ENCODE measurements at places on chromosomes 5 and 9.

- DNase-seq: no peak
These were observed 55.4 kb upstream of the CTNNA1 start for GRCh38 chr5:138697720-138698360.

DNA sequence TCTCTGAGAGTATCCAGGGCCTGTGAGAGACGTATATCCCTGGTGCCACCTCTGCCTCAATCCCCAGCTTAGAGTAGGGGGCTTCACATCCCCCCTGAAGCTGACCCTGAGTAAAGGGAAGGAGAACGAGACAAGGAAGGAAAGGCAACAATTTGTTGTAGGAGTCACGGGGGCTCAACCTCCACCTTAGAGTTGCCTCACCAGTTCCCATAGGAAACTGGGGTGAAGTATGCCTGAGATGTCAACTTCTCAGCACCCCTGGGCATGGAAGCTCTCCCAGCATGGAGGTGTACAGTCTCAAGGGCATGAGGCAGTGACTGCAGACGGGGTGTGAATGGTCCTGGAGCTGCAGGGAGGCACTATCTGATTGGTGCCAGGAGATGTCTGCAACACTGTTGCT, 53.6 kb downstream of the S1PR3 start:
- DNase-seq: no peak

GRCh38 chr5:142439207-142439860, 114.5 kb upstream of the SPRY4 start:
- no peak for DNase-seq

GRCh38 chr9:137924169-137924568, 46.6 kb downstream of the CACNA1B start:
- no peak for DNase-seq

GRCh38 chr9:103798620-103799019, 295.5 kb upstream of the SMC2 start:
- peak; percentile 36 for DNase-seq

DNA sequence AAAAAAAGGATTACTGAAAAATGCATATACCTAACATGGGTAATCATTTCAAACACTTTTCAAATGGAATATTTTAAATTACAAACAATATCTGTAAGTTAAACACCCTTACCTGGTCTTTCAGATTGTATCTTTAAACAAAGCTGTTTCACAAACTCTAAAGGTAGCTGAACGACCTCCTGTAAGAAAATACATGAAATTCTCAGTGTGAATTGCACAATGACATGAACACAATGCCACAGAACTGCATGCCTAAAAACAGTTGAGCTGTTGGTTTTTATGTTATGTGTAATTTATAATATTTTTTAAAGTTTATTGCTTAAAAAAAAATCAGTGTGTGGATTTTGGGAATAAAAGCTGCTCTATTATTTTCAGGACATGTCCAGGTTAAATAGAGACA, 17.5 kb downstream of the IPPK start:
- no peak for DNase-seq

- no peak for DNase-seq
These were observed 1.7 kb downstream of the LAMC3 start for GRCh38 chr9:131010482-131011273.

DNA sequence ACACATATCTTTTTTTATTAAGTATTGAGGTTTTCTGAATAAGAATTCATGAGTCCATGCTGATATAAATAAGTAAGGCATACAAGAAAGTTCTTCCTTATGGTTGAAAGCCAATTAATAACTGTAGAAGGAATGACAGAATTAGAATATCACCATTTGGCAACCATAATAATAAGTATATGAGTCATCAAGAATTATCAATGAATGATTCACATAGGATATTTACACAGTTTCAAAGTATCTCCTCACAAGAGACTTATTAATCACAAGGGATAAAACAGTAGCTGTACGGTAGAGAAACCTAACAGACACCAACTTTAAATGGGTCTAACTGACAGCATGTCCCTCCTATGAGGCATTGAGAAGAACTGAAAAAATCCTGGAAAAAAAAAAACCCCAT, 161.6 kb downstream of the NR3C1 start:
- DNase-seq: no peak

DNA sequence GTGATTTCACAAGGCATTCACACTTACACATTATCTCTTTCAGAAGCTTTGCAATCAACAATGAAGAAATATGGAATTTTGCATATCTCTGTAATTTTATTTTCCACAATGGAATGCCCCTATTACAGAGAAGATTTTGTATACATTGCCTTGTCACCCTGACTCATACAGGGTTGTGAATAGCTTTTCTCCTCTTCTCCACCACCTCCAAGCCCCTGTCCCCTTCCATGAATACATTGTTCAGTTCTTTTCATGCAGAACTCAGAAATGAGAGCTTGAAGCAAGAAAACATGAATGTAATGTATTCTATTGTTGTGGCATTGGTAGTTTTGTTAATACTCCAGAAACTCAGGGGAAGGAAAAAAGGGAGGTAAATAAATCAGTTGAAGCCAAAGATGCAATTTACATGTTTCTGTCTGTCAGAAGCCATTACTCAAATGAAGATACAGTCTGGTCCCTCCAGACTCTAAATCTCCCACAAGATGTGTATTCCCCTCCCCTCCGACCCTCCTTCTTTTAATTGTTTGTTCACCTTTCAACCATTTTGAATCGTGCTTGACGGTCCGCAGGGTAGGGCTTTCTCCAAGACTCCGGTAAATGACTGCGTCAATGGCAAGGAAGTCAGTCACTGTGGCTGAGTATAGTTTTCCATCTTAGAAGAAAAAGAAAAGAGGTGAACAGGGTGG, 86.1 kb downstream of the SEMA6A start:
- no peak for DNase-seq

GRCh38 chr5:30867711-30868110, 325.8 kb upstream of the CDH6 start:
- DNase-seq: no peak

DNA sequence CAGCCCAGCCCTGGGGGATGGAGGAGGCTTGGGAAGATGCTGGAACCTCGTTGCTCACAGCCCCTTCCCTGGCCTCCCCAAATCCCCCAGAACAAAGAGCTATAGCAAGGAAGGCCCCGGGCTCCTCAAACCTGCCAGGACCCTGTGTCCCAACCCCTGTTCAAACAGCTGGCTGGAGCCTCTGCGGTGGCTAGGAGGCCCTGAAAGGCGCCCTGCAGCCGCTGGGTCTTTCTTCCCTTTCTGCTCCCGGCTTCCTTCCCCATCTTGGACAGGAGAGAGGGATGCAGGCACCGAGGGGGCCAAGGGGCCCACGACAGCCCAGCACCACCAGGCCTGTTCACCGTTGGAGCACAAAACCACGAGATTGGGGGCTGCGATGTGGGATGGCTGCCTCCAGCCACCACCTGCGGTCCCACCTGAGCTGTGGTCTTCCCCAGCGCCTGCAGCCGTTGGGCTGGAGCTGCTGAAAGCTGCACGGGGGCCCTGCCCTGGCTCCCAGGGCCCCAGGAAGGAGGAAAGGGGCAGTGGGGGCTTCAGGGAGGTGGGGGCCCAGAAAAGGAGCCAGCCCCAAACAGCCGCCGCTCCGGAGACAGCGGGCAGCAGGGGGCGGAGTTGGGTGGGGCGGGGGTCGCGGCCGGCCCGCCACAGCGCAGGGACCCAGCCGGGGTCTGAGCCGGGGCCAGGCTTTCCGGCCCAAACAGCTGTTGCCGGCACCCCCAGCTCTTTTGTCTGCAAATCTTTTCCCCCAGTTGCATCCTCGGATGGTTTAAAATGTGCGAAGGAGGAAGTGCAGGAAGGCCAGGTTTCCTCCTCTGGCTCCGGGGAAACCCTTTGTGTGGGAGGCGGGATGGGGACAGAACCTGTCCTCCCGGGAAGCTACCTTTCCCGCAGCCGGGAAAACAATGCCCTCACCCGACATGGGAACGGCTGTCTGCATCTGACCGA, 16.1 kb downstream of the NOTCH1 start:
- DNase-seq: no peak

GRCh38 chr9:95091601-95092261, 225.8 kb downstream of the FANCC start:
- no peak for DNase-seq

- DNase-seq: peak; percentile 43
These were observed 68.7 kb upstream of the WDR41 start for GRCh38 chr5:77560677-77561263.

- DNase-seq: no peak
These were observed 2.9 kb downstream of the DHX29 start for GRCh38 chr5:55304584-55304983.

DNA sequence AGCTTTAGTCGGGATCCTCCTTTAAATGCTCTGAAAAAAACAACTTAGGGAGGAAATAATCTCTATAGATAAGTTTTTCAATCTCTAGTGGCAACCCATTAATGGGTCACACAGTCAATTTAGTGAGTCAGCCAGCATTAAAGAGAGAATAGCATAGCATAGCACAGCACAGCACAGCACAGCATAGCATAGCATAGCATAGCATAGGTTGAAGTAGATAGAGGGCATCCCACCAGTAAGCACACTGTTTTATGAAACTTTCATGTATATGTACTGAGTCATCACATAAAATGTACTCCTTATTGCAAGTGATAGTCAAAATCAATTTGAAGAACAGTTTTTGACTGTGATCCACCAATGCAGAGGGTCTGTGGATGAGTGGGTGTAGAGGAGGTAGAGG, 522.9 kb downstream of the CCDC171 start:
- DNase-seq: no peak

DNA sequence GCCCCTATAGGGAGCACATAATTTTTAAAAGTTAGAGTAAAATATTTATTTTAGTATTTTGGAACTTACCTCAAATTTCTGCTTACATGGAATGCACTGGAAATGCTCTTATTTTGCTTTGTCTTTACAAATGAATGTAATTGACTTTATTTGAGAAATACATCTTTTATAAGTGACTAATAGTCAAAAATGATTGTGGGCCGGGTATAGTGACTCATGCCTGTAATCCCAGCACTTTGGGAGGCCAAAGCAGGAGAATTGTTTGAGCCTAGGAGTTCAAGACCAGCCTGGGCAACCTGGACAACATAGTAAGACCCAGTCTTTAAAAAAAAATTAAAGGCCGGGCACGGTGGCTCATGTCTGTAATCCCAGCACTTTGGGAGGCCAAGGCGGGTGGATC, 5.8 kb downstream of the HMGCR start:
- no peak for DNase-seq

GRCh38 chr5:84383816-84384603, 670 bp downstream of the EDIL3 start:
- DNase-seq: no peak

DNA sequence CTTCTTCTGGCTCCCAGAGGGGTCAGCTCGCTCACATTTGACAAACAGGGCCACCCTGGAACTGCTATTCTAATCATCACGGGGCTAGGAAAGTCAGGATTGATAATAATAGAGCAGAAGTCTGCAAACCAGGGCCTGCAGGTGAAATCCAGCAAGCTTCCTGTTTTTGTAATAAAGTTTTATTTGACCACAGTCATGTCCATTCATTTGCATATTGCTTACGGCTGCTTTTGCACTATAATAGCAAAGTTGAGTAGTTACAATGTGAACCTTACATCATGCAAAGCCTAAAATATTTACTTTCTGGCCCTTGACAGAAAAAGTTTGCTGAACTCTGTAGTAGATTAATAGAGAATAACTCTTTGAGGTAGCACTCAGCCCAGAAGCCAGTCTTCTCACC, 63.2 kb upstream of the CTXN3 start:
- no peak for DNase-seq

GRCh38 chr9:20980832-20981455, 50.5 kb downstream of the HACD4 start:
- no peak for DNase-seq

GRCh38 chr5:174752121-174752520, 27.7 kb downstream of the MSX2 start:
- no peak for DNase-seq

DNA sequence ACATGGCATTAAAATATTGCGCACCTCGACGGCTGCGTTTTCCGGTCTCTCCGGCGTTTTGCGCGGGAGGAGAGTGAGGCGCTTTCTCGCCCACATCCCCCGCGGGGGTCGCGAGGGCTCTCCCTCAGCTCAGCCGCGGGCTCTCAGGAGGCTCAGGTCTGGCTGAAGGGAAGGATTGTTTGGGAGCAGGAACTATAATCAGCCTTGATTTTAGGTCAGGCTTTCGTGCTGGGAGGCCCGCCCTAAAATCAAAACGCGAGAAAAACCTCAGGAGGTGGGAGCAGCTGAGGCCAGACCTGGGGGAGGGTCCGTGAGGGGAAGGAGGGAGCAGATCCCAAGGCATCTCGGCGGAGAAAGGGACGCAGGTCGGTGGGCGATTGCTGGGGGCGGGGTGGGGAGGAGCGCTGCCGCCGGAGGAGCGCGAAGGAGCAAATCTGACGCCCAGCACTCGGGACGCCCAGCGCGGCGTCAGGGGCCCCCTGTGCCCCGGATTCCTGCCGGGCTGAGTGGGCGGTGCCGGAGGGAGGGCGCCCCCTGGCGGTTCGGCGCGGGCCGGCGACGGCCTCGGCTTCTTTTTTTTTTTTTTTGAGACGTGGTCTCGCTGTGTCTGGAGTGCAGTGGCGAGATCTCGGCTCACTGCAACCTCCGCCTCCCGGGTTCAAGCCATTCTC, 18.7 kb upstream of the RNF130 start:
- peak; percentile 81 for DNase-seq

- DNase-seq: no peak
These were observed 114.2 kb downstream of the GOLPH3 start for GRCh38 chr5:32059761-32060530.

GRCh38 chr5:50967563-50968355, 301.3 kb downstream of the PARP8 start:
- no peak for DNase-seq

DNA sequence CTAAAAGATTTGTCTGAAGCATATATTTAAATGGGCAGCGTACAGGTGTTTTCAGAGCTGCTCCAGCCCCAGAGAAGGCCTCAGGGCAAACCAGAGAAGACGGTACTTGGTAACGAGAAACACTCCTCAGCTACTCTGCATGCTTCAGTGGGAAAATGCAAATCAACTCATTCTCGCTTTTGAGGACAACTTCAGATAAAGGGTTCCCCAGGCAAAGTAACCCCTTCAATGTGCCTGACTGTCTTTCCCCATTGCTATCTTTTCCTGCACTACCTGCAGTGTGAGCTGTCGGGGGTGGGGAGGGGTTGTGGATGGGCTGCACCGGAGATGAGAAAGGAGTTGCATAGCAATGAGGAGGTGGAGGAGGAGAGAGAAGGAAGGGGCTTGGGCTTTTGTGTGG, 339.7 kb upstream of the CLINT1 start:
- DNase-seq: no peak

DNA sequence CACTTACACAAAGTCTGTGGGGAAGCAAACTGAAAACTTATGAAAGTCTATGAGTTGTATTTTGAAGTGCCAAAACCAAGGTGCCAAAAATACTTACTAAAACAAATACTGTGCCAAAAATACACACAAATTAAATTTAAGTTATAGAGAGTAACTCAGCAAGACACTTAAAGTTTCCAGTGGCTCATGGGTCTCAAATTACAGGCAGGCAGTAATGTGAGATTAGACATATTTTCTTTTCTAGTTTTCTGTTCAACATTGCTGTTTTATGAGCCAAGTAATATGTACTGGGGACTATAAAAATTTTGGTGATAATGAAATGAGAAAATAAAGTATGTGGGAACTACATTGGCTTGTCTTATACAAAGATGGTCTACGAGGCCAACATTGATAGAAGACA, 172.2 kb upstream of the SNX2 start:
- DNase-seq: no peak

DNA sequence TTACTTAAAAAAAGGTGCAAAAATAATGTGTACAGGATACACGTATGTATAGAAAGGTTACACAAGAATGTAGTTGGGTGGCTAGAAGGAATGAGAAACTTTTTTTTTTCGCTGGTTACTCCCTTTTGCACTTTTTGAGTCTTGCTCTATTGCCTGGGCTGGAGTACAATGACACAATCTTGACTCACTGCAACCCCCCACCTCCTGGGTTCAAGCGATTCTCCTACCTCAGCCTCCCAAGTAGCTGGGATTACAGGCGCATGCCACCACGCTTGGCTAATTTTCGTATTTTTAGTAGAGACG, 15.8 kb downstream of the FBXW11 start:
- no peak for DNase-seq

All from HTR-8/SVneo (cell line).